ENCODE measurements at places on chromosomes 12 and 14.

GRCh38 chr12:69329669-69330428 lies 18.3 kb upstream of the LYZ start:
- DNase-seq = peak; percentile 67

DNA sequence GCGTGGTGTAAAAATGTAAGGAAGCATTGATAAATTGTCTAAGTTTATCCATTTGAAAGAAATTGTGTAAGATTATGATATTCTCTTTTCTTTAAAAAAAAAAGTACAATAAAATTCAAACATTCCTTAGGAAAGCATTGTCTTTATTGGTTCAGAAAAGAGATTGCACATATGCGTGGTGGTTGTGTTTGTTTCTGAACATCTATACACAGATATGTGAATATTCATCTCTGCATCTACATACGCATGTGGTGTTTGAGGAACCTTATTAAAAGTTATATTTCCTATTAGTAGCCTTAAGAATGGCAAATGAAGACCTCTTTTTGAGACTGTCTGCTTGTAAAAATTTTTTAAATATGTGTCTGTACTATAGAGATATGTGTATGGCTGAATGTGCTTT lies 69.8 kb downstream of the TMEM260 start:
- no peak for DNase-seq

- DNase-seq = peak; percentile 38
These were observed 18.3 kb upstream of the PLEKHH1 start for GRCh38 chr14:67514650-67515385.

DNA sequence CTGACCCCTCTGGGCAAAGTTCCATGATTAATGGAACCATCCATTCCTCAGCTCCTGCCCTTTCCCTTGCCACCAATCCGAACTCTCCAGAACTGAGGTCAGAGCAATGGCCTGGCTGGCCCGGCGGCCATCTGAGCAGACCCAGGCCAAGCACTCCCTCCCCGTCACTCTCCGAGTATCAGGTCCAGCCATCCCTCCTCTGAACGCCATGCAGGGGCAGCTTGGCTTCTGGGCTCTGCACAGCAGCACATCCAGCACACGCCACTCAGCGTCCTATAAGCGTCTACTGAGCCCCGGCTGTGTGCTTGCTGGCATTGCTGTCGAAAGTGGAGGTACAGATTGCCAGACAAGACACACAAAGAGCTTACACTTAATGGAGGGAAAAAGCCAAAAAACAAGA lies 34.3 kb upstream of the VWF start:
- DNase-seq = no peak

DNA sequence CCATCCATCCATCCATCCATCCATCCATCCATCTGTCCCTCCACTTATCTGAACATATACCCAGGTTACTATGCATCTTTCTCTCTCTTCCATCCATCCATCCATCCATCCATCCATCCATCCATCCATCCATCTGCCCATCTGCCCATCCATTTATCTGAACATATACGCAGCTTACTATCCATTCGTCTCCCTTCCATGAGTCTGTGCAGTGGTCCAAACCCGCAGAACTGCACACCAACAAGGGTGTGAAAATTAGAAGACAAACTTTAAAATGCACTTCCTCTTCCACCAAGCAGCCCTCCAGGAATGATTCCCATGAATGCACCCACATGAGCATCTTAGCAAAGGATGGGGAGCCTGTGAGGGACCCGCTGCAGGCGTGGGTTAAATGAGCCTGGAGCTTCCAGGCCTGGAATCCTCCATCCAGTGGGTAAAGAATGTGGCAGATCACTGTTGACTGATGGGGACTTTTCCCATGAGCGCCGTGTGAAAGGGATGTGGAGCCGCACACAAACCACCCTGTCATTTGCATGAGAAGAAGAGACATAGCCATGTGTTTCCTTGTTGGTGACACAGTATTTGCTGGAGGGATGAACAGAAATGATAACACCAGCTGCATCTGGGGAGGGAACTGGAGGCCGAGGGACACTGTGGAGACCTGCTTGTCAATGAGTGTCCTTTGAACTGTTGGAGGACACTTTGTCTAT lies 376.6 kb downstream of the ADGRD1 start:
- no peak for DNase-seq

- DNase-seq = no peak
These were observed 82.7 kb downstream of the ASCL4 start for GRCh38 chr12:107857191-107857590.

DNA sequence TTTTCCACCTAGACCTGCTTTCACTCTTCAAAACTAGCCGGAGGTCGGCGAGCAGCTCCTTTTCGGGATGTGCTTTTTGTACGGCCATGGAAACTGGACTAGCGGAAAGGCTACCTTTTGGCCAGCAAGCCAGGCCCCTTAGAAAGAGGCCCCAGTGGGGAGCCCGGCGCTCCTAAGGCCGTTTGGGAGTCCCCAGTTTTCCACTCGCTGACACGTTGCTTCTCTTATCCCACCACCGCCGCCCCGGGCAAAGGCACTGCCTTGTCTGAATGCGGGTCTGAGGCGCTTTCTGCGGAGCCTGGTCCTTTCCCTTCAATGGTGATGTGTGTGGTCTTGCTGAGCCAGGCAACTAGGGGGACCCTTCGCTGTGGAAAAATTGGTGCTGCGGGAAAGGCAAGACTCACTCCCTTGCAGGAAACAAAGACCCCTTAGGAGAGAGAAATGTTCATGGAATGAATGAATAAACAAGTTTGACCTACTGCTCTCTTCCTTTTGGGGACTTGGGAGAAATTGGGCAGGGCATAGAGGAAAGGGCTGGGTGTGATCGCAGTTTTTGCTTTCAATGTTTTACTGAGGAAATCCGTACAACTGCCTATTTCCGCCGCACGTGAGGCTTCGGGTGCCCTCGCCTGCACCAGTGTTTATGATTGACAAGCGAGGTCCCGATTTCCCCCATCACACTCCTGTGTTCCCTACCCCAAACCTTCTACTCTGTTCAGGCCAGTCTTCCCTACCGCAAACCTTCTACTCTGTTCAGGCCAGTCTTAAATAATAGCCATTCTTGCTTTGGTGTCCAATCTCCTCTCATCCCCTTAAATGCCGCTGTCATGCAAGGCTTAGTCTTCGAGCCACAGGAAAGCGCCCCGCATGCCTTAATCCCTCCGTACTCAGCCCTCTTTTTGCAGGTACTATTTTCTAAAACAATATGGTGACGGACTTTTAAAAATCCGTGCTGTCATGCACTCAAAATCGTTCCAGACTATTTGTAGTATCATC lies 1.0 kb upstream of the SLC38A2 start:
- peak; percentile 35 for DNase-seq

DNA sequence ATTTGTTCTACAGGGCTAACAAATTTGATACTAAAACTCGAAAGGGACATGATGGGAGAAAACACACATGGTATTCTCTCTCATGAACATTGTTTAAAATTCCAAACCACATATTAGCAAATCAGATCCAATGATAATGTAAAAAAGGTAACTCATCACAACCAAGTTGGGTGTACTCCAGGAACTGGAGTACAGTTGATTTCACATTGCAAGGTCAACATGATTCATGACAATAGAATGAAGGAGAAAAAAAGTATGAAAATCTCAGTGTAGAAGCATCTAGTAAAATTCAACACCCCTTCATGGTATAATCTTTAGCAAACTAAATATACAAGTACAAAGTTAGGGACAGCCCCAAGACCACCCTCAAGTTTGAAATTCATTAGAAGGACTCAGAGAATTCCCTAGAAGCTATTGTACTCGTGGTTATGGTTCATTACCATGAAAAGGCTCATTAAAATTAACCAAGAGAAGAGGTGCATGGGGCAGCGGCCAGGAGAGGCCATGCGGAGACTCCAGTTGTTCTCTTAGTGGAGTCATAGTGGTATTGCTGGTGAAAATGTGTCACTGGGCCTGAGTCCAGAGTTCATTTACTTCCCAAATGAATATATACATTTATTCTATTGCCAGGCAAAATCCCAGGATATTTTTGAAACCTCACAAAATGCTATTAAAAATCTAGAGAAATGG lies 3.1 kb upstream of the CDCA4 start:
- no peak for DNase-seq

GRCh38 chr14:54902521-54903420 lies at the start of gene GCH1:
GCH1 (minus strand) TSS chr14:54902826; CDS start chr14:54902663, 163 bp downstream.
- peak; percentile 51 for DNase-seq

DNA sequence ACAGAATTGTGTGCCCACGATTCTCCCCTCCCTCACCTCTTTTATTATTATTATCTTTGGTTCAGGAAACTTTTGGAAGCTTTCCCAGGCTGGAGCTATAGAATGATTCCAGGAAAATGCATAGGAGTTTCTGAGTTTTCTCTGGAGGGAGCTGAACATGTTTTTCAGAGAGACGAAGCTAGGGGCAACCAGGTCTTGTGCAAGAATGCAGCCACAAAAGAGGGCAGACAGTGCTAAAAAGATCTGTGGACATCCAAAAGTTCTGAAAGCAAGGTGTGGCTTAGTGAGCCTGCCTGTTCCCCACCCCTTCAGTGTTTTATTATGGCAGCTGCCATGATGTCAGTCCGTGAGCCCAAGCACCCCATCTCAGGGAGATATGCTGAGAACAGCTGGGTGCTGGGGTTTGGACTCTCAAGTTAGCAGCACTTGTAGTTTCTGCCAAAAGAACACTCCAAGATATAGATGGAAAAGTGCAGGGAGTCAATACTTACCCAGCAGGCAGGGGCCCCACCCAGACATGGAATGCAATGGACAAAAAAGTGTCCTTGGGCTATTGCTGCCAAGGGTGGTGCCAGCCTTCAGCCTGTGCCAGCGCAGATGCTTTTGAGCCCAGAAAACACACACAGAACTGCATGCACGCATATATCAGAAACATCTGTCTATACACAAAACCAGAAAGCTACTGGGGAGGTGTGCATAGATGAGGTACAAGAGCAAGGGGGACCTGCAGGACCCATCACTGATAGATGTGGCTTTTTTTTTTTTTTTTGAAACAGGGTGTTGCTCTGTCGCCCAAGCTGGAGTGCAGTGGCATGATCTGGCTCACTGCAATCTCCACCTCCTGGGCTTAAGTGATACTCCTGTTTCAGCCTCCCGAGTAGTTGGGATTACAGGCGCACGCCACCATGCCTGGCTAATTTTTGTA lies 17.0 kb upstream of the IRF2BPL start:
- DNase-seq = no peak

DNA sequence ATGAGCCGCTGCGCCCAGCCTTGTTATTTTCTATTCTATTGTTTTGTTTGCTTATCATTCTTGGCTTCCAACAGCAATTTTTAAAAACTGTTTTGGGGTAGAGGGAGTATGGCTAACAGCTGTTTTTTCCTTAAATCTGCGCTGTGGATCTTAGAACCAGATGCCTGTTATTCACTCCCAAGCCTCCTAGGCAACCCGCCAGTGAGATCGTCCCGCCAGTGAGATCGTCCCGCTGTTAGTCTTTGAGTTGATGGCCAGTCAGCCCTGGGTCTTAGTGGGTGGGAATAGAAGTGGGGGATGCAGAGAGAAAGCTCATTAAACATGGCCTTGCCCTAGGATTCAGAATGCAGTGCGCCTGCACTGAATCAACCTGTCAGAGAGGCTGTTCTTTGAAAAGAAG lies 67.3 kb upstream of the BICD1 start:
- no peak for DNase-seq

- DNase-seq = peak; percentile 46
These were observed 518 bp downstream of the GSKIP start for GRCh38 chr14:96363751-96364336.

All from CD8-positive, alpha-beta T cell (primary cell).